ENCODE measurements at places on chromosomes 4 and X. TPM values are rescaled to one million over a fixed set of nuclear protein-coding genes. Genes with fewer than 3 reads are reported as not detected.

Gene GPRASP3
- total RNA-seq, result 3.3 TPM

Gene THOC2
- total RNA-seq, result 60.6 TPM

Gene NUDT11
- total RNA-seq, result 14.3 TPM

Gene SPANXA1
- not detected for total RNA-seq

Gene TLR1
- total RNA-seq, result 0.49 TPM

Gene GNL3L
- total RNA-seq, result 42.3 TPM

Gene SPANXB1
- not detected for total RNA-seq

- no peak for DNase-seq
Measured at GRCh38 chr4:80196259-80196921, 913 bp upstream of the PRDM8 start.

DNA sequence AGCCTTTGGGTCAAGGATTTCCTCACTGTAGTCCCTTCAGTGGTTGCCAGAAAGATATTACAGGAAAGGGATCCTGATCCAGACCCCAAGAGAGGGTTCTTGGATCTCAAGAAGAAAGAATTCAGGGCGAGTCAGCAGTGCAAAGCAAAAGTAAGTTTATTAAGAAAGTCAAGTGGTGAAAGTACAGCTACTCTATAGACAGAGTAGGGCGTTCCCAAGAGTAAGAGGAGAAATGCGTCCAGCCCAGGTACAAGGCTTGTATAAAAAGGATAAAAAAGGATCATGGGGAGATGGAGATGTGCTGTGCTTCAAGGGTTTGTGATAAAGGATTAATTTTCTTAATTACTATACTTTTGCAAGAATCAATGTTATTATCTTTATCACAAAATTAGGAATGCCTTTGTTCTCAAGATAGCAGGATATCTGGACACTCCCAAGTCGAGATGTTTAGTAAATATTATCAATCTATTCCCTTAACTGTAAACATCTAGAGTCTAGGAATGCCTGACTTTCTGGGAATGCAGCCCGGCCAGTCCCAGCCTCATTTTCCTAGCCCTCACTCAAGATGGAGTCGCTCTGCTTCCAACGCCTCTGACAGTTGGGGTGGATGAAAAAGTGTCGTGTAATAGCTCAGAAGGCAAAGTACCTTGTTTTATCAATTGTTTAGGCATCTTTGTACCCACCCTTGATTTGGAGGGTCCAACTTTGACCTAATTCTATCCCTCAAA, 360.7 kb downstream of the GPM6A start:
- no peak for DNase-seq

GRCh38 chr4:182307746-182308145, 64.5 kb downstream of the TENM3 start:
- peak; percentile 98 for DNase-seq

- DNase-seq, result no peak
Measured at GRCh38 chr4:174512745-174513144, 9.5 kb downstream of the HPGD start.

DNA sequence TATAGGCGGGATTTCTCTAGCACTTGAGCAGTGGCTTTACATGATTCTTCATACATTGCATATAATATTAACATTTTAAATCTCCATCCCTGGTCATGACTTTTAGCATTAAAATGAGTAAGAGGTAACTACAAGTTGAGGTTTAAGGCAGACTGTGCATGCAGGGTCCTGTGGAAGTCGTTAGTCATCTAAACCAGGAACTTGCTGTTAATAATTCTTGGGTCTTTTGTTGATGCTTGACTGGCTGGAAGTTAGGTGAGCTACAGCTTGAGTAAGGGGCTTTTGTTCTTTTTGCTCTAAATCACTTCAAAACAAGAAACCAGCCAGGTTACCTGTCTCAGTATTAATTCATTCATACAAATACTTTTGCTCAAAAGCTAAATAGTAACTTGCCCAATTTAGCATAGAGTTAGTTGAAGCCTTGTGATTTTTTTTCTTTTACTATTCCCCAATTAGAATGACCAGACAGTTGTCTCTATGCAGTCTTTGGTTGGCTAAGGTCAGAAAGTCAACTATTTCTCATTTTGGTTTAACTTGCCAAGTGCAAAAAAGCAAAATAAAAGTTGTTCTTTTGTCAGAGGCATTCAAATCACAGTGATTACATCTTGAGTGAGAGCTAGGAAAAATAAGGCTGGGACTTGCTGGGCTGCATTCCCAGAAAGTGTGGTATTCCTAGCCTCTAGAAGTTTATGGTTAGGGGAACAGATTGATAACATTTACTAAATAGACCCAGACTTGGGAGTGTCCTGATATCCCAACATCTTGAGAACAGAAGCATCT, 516.9 kb downstream of the PDHA2 start:
- no peak for DNase-seq

- DNase-seq, result no peak
Measured at GRCh38 chrX:65635378-65635777, 32.1 kb upstream of the MSN start.

DNA sequence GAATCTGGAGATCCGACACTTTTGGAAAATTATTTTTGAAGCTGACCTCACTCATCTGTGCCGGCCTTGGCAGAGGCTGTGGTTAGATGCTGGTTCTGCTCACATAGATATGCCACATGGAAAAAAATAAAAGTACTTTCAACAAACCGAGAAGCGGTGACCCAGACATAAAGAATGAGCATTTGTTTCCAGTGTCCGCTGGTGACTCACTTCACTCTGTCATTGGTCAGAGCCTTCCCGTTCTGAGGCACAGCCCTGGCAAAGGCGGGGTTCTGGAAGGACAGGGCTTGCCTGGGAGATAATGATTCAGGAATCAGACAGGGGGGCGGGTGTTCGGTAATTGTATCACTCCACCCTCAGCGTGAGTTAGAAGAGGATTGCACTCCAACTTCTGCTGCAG, 172.4 kb upstream of the MXRA5 start:
- peak; percentile 26 for DNase-seq

GRCh38 chrX:130566028-130566683, 164.4 kb downstream of the RBMX2 start:
- DNase-seq, result peak; percentile 1

DNA sequence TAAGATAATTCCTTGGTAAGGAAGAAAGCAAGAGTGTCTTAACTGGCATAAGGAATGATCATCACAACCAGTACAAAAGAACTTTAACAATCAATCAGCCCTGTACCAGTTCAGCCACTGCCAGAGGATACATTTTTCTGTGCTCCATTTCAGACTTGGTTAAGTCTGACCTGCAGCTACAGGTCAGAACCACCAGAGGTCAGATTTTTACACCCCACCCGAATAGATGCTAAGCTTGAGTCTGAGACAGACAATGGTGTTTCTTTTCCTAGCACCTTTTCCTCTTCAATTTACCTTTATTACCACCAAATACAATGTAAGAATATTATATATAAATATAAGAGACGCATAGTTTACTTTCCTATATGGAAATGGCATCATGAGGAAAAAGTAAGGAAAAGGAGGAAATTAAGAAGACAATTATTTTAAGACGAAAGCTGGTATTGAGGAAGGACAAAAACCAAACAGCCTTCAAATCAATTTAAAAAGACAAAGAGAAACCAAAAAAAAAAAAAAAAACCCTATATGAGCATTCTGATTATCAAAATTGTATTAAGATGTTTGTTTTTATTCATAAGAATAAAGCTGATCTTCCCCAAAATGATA, 215.3 kb upstream of the TTC29 start:
- peak; percentile 49 for DNase-seq

DNA sequence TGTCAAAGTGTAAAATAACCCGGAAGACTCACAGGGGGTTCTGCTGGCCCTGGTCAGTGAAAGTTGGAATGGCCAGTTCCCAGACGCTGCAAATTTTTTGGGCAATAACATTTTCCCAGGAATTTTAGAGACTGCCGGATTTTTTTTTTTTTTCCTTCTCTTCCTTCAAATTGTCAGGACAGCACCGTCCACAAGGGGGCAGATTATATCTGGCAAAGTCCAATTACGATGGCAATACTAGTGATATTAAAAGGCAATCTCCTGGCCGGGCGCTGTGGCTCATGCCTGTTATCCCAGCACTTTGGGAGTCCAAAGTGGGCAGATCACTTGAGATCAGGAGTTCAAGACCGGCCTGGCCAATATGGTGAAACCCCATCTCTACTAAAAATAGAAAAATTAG, 20.5 kb downstream of the SLC25A5 start:
- DNase-seq, result no peak

DNA sequence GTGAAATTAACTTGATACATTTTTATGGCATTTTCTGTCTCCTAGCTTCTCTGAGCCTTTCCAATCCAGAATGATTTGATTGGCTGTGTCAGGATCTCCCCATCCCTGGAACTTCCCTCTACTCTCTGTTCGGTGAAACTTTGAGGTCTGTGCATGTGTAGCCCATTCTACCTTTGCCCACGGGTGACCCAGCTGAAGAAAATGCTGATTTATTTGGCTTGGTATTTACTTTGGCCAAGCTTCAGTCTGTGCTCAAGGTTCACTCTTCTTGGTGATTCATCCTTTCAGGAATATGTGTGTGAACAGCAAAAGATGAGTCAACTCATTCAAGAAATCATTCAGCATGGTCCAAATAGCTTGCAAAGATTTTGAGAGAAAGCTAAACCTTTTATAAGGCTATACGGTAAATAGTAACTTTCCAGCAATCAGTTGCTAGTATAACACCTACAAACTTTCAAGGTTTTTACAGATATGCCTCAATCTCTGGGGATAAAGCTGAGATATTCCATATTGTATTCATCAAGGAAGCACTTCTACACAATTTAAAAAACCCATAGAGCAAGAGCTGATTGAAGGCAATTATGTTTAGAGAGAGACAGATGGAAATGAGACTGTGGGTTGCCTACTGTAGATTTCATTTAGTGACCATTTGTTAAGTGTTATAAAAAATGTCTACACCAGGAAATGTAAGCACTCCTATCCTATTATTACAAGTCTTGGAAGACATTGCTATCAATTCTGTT, 233.9 kb upstream of the CXXC4 start:
- peak; percentile 98 for DNase-seq

DNA sequence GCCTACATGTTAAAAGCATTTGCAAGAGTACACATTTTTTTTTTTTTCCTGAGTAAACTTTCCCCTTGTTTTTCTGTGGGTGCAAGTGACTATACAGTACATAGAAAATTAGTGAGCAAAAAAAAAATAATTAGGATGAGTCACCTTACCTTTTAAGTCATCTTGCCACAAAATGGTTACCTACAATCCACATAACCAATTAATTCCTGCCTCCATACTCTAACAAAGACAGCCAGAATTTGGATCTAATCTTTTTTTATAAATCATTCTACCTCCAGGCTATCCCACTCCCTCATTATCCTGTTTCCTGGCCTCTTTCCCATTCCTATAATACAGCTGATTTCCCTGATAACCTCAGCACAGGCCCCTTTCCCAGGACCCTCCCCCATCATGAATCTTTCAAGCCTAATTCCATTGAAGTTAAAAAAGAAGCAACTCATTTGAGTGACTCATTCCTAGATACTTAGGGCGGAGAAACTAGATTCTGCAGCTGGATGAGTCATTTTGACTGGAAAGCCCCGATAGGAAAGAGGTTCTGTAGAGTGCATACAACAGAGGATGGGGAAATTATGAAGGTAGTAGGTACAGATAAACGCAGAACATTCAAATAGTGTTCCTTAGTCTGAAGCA, 128.2 kb downstream of the C4orf51 start:
- peak; percentile 99 for DNase-seq

DNA sequence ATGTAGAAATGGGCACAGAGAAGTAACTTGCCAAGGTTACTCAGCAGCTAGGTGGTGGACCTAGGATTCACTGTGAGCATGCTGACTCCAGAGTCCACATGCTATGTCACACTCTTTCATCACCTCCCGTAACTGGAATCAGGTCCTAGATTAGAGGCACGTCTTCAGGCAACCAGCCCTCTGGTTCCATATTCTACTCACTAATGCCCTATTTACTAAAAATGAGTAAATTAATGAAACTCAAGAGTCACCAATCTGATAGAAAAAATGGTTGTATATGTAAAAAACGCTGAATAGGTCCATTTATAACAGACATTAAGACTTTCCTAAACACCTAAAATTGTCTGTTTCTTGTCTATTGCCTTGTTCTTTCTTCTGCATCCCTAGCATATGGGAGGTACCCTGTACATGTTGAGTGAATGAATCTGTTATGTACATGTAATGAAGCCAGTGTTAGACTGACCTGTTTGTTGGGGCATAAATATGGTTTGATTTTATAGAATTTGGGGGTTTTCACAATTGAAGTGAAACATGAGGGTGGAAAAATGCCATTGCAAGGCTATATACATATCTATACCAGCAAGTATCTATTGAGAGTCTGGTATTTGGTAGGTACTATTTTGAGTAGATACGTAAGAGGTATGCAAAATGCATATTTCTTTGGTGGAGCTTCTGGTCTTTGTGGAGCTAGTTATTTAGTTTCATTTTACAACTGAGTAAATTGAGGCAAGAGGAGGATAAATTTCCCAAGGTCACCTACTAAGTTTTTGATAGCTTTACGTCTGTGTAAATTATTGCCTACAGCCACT, 7.5 kb upstream of the RUFY3 start:
- DNase-seq, result no peak

DNA sequence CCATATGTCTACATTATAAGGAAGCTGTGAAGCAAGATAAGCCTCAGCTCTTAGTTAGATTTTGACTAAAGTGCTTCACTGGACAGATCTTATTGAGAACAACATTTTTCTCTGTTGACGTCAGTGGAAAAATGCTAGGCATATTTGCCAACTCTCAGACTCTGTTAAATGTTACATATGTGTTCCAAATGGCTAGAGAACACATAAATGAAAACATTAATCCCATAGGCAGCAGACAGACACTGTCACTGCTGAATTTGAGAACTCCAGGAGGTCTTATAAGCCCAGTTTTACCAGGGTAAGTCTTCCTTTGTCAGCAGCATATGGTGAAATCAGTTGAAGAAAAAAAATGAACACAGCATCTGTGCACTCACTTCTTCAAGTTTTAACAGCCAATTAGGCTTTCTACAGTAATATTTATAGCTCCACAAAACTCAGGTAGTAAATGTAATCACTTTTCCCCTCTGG, 186.9 kb downstream of the CAMK2D start:
- peak; percentile 11 for DNase-seq

DNA sequence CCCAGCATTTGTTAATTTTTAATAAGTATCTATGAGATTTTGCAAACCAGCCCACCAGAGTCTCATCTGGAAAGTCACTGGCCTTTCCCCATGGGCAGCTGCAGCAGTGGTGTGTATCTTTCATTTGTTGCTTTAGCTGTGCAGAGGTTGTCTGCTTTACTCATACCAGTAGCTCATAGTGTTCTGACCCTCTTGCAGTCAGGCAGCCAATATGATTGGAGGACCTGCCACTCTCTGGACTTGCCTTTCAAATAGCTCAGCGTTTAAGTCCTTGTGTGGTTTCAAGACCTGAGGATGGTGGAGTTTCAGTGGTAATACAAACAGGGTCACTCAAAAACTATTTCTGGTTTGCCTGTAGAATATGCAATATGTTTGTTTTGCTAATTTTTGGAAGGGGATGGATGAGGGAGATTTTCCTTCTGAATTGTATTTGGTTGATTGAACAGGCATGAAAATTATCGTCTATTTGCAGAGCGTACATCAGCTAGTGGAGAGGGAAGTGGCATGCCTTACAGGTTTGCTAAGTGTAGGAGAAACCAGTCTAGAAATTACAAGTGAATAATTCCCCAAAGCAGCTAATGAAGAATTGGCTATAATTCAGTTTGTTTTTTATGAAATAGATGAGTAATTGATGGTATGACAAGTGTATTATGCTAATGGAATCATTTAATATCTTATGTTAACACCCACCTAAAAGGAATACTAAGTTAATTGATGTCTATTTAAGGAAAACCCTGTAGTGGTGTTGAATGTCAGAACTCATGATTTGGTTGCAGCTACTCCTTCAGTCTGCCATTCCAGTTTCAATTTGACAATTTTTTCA, 8.9 kb downstream of the POLA1 start:
- DNase-seq, result no peak
